ENCODE measurements at places on chromosomes 1 and 21. TPM values are rescaled to one million over a fixed set of nuclear protein-coding genes. Genes with fewer than 3 reads are reported as not detected.
A peak's percentile ranks its signal among the peaks of the same experiment; 100 is the strongest.

- DNase-seq = no peak
Measured at GRCh38 chr1:235486321-235486720, 17.9 kb downstream of the B3GALNT2 start.

GRCh38 chr1:221069178-221069903 lies 190.1 kb downstream of the HLX start:
- no peak for DNase-seq

DNA sequence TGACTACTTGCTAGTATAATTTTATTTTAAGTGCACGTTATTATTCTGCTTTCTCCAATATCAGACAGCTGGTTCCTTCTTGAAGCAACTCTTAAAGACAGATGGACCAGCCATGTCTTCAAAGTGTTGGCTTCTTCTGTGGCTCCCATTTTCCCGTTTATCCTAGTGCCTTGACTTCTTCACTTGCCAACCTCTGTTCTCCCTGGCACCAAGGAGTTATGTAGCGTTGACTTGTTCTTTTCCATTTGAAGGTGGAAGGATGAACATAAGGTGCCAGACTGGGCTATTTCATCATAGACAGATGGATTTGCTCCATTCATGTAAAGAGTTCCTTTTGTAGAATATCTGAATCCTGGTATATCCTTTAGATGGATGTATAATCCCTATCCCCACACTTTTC lies 260.6 kb downstream of the DISC1 start:
- no peak for DNase-seq

GRCh38 chr21:40067751-40068150 lies 200.5 kb downstream of the PCP4 start:
- no peak for DNase-seq

GRCh38 chr21:26790296-26790695 lies 54.9 kb downstream of the ADAMTS1 start:
- no peak for DNase-seq

- DNase-seq = peak; percentile 64
Measured at GRCh38 chr21:36706951-36707762, 8.2 kb downstream of the SIM2 start.

The GPR161 gene
- 17.3 TPM for total RNA-seq

The DRAXIN gene
- 17.6 TPM for total RNA-seq

The KIRREL1 gene
- total RNA-seq = 41.8 TPM

The TP73 gene
- 2.9 TPM for total RNA-seq

The TSSK3 gene
- 1.5 TPM for total RNA-seq

The LCE3D gene
- not detected for total RNA-seq
